NB4 (cell line): ENCODE measurements at places on chromosomes 4 and X.

DNA sequence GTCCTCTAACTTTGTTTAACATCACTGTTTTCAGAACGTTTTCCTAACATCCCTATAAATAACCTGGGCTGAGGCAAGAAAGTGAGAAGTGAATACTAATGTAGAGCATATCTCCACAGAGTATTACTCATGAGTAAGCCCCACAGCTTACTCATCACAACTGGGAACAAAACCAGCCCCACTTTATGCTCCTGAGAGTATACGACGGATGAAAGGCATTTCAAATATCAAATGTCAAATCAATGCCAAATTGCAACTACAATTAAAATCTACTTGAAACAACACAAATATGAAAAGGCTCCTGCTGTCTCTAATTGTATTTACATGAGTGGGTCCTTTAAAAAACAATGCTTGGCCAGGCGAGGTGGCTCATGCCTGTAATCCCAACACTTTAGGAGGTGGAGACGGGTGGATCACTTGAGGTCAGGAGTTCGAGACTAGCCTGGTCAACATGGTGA, 41.2 kb downstream of the SH3RF1 start:
- DNase-seq = no peak

DNA sequence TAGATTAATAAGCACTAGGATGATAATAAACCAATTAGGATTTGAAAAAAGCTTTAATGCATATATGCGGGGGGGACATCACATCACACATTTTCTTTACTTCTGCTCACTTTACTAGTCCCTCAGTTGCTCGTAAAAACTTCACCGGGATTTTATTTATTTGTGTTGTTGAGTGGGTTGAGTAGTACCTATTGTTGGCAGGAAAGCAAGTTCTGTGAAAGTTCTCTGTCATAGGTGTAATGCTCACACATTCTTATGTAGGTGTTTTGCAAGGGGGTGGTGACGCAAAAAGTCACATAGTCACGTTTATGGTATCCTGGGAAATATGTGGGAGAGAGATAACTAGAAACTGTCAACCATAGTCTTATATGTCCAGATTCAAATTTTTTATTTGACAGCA, 65.3 kb downstream of the PDLIM5 start:
- no peak for DNase-seq

DNA sequence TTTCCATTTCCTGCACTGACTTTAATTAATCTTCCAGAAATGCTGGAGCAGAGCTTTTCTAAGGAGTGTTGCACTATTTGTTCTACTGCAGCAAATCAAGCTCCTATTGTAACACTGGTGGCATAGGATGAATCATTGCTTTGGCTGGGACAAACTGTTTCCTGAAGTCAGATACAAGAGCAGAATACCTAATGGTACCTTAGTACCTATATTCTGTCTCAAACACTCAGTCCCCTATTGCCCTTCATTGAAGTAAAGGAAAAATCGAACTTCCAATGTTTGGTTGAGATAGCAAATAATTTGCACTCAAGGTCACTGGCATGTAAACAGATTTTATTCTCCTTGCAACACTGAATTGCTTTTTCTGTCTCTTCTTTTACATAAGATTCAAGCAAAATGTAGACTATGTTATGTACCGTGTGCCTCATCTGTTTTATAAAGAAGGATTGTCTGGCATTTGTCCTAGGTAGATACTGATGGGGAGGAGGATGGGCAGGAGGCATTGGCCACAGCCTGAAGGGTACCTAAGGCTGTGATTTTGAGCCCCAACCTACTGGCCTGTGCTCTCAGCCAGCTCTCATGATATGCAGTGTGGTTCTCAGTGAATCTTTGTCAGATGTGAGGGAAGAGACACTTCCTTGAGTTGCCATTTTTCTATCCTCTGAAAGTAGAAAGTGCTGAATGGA, 141.6 kb downstream of the AASDH start:
- no peak for DNase-seq

GRCh38 chrX:9055354-9055753, 21.4 kb upstream of the FAM9B start:
- DNase-seq = peak; percentile 51

DNA sequence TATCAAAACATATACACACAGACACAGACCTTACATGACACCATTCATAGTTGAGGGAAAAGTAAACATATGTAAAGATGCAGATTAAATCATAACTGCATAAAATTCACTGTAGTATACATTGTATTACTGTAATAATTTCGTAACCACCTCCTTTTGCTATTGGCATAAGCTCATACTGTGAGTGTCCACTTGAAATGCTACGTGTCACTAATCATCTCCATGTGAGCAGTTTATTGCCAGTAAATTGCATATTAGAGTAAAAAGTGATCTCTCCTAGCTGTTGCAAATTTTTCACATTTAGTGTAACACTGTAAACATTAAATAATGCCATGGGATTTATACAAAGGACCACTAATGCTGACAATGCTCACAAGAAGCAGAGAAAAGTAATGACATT, 256.7 kb upstream of the GNPDA2 start:
- no peak for DNase-seq

- DNase-seq = no peak
Measured at GRCh38 chrX:112941209-112941837, 100.7 kb upstream of the AMOT start.

DNA sequence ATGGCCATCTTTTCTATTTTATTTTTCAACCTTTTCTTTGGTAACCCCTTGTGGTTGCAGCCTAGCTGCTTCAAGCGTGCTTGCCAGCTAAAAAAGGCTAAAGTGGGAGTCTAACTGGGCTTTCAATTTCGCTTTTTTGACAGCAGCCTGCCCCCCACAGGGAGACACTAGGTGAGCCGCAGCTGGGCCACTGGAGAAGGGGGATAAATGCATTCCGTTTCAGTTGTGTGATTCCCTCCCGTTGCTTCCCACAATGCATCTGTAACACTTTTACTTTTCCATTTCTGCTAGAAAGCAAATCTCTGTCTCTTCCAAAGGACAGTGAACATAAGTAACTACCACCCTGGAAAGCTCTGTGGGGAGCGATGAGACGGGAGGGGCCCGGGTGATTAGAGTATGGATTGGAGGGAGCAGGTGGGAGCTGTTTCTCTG, 86.3 kb upstream of the RAPGEF2 start:
- DNase-seq = no peak

GRCh38 chr4:53994382-53995102, 69.9 kb downstream of the CHIC2 start:
- peak; percentile 22 for DNase-seq

DNA sequence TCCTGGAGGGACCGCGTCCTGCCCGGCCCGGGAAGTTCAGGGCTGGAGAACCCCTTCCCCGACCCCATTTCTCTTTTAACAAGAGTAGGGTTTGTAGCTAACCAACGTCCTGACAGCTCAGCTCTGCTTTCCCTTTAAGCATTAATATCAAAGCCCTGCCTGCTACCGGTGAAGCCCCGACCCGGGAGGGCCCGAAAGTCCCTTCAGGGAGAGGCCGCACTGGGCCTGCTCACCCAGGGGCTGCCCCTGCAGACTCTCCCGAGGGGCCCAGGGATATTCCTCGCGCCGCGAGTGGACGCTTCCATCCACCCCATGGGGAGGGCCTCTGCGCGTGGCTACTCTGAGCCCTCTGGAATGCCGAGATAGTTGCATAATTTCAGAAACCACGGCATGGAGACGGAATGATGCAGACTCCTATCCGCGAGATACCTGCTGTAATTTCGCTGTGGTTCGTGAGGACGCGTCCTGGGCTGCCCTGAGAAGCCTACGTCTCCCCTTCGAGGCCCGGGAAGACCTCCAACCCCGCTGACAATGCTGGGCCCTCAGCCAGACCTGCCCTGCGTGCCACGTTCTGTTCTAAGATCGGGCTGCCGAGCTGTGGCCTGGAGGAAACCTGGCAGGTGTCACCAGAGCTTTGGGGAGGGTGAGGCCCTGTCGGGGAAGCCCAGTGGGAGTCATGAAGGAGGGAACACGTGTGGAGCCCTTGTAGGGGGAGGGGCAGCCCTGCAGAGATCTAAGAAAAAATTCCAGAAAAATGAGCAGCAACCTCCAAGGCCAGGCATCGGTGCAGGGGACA, 999 bp upstream of the CTBP1 start:
- no peak for DNase-seq
